Stimulated activated CD4-positive, alpha-beta T cell treated with anti-CD3 and anti-CD28 coated beads, Interleukin-1b, Interleukin-23, amount 100 ng/mL, for 1 hour (primary cell): ENCODE measurements at places on chromosomes 3 and 15.

- DNase-seq: no peak
Observed at GRCh38 chr3:61442696-61443095, 118.7 kb upstream of the PTPRG start.

GRCh38 chr3:31768479-31769125 is 212.5 kb downstream of the OSBPL10 start:
- DNase-seq: peak; percentile 3

DNA sequence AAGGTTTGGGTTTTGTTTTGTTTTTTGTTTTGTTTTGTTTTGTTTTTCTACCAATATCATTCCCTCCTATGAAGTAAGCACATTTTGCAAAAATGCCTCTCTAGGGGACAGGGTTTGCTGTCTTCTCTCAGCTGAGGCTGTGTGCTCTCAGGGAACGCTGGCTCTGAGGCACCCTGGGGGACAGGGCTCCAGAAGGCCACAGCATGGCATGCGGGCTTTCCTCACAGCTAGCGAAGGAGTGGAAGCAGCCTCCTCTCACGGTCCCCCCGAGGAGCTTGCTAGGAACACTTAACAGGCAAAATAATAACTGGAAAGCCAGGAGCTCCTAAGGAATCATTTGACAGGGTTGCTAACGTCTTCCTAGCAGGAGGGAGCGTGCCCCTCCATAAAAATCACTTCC is 227.7 kb upstream of the ST8SIA2 start:
- DNase-seq: no peak

GRCh38 chr15:37136666-37137065 is 36.3 kb upstream of the MEIS2 start:
- DNase-seq: no peak

DNA sequence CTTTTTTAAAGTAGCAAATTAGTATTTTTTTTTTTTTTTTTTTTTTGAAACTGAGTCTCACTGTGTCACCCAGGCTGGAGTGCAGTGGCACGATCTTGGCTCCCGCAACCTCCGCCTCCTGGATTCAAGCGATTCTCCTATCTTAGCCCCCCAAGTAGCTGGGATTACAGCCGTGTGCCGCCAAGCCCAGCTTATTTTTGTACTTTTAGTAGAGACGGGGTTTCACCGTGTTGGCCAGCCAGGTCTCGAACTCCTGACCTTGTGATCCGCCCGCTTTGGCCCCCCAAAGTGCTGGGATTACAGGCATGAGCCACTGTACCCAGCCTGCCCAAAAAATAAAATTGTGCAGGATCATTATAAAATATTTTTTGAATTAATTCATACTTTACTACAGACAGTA is 272.2 kb upstream of the UBE2E1 start:
- DNase-seq: no peak

GRCh38 chr3:23781871-23782270 is 23.9 kb upstream of the UBE2E1 start:
- no peak for DNase-seq

- no peak for DNase-seq
Observed at GRCh38 chr3:72163809-72164634, 379.1 kb upstream of the PROK2 start.

GRCh38 chr15:90887037-90887481 is 2.8 kb downstream of the FES start:
- no peak for DNase-seq

DNA sequence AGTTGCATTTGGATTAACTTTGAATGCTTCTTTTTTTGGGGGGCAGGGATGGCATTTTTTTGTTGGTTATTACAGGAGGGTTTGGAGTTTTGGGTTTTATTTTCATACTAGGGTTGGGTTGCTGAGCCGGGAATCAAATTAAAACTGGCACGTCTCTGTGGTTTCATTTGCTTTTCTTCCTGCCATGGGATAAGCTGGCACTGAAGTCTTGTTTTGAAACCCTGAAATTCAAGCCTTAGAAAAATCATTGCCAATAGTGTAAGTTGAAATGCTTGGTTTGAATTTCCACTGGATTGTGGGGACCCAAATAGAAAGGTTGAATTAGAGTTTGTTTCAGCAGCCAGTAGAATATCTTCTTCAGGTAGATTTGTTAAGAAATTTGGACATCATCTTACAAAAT is 193.1 kb upstream of the DCBLD2 start:
- DNase-seq: no peak

GRCh38 chr3:141241616-141242376 is 10.2 kb downstream of the PXYLP1 start:
- DNase-seq: no peak

DNA sequence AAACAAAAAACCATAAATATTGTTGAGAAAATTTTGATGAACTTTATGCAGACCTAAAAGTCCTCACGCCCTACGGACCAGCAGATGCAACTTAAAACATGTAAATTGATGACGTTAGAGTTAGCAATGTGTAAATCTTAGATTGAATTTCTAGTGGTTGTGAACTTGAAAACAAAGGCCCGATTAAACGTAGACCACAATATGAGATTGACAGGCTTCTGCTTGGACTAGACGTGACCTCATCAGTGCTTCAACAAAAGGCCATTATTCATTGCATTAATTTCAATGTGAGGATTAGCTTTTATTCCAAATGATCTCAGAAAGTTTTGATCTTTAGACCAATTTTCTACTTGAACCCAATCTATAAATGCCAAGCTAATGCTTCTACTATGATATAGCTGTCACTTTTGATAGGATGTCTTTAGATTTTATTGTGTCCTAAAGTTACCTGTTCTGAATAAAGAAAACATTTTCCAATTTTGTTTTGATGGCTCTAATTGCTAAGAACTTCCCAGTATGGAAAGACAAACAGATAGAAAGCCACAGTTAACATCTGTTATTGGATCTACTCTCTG is 55.4 kb upstream of the SPPL2A start:
- no peak for DNase-seq

DNA sequence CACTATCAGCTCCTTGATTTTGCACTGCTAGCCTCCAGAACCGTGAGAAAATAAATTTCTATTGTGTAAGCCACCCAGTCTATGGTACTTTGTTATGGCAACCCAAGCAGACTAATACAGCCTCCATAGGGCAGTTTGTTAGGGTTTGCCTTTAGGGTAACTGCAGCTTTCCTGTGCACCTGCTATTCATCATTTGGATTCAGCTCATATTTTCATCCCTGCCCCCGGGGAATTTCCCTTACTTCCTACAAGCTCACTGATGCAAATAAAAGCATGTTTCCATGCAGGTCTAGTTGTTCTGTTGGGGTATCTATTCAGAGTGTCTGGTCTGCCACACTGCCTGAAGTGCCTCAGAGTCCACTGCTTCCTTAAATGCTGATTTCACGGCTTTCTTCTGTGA is 48.6 kb upstream of the ATOSA start:
- no peak for DNase-seq

- no peak for DNase-seq
Observed at GRCh38 chr3:193572426-193572908, 17.8 kb upstream of the ATP13A4 start.

DNA sequence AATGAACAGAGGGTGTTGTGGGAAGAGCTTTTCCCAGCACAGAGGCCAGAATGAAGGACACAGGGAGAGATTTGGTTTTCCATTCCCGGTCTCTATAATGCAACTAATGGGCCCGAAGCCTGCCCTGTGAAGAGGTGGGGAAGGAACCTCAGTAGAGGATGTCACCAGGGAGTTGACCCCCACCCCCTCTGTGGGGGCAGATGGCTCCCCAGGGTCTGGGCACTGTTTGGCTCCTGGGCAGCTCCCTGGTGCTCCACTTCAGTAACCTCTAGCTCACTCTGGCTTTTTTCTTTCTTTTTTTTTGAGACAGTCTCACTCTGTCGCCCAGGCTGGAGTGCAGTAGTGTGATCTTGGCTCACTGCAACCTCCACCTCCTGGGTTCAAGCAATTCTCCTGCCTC is 109.1 kb upstream of the DLG1 start:
- DNase-seq: no peak

GRCh38 chr15:100824211-100824610 is 55.4 kb upstream of the ALDH1A3 start:
- DNase-seq: no peak

DNA sequence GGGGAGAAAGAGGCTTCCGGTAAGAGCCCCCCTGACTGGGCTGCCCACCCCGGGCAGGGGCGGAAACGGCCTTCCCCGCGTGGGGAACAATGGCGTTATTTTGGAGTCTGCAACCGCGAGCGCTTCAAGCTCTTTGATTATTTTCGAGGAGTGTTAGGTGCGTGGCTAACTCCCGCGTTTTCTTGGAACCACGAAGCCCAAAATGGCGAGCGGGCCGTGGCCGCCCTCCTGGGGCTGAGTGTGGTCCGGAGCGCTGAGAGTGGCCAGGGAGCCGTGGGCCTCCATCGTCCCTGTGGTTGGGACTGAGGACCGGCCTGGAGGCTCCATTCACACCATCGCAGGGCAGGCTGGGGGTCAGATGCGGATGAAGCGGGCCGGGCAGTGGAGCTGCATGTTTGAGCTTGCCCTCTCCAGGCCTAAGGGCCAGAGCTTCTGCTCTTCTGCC is 44.6 kb upstream of the POLG start:
- no peak for DNase-seq

- no peak for DNase-seq
Observed at GRCh38 chr15:88908697-88909621, 4.2 kb downstream of the MFGE8 start.

GRCh38 chr3:107218864-107219269 is 158.4 kb upstream of the CCDC54 start:
- no peak for DNase-seq

GRCh38 chr15:22892333-22892732 is 53.9 kb downstream of the NIPA2 start:
- DNase-seq: no peak

- DNase-seq: no peak
Observed at GRCh38 chr15:38646716-38647115, 82.1 kb upstream of the RASGRP1 start.

DNA sequence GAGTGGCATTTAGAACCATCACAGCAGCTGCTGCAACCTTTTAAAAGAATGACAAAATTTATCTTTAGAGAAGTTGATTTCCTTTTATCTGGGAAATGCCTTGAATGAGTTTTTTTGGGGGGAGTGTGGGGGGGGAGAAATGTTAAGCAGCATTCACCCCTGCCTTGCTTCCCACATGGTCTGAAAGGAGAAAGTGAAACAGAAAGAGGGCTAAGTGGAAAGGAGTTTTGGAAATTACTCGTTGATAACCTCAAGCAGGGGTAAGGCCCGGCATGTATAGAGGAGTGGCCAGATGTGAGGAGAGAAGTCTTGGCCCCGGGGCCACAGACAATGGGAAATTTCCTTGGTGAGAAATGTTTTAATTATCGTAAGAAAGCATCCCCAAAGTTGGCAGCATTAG is 23.5 kb downstream of the B3GALNT1 start:
- no peak for DNase-seq

- no peak for DNase-seq
Observed at GRCh38 chr3:55376753-55377347, 110.3 kb downstream of the WNT5A start.

DNA sequence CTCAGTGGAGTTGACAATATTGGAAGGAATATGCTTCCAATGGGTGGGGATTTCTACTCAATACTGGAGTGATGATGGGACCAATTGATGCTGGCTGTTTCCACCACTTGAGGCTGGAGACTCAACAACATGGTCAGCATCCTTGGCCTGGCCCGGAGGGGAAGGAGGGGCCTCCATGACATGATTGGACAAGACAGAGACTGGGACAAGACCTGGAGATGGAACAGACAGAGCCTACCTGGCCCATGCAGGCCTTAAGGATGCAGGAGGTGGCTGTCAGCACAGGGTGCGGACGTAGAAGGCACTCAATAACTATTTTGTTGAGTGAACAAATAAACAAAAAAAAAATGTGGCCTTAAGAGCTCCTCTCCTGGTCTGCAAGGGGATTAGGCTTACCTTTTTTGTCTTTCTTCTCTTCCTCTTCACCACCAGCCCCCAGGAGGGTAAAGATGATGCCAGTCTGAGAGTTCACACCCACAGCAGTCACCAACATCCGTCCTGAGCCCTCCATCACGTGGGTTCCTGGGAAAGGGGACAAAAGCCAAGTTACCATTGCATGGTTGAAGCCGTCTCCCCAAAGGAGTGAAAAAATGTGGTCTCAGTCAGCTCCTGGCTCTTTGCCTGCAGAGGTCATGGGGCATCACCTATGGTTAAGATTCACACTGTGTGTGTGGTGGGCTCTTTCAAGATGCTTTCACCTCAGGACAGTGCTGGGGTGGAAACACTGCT is 67.1 kb upstream of the SEC13 start:
- DNase-seq: no peak

DNA sequence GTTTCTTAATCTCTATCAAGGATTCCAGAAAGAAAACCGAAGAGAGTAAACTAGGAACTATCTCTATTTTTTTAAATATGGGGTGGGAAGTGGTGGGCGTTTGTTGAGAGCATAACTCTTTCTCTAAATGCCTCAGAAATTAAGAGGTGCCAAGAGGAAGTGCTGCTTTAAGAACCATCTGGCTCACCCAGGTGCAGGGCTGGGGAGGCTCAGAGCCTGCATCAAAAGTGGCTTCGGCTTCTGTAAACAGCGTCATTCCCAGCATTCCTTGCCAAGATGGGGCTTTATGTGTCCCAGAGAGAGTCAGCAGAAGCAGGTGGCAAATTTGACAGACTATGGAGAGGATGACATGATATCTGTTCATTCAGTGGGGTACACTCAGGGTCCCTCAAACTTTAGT is 123.3 kb upstream of the BFSP2 start:
- no peak for DNase-seq

DNA sequence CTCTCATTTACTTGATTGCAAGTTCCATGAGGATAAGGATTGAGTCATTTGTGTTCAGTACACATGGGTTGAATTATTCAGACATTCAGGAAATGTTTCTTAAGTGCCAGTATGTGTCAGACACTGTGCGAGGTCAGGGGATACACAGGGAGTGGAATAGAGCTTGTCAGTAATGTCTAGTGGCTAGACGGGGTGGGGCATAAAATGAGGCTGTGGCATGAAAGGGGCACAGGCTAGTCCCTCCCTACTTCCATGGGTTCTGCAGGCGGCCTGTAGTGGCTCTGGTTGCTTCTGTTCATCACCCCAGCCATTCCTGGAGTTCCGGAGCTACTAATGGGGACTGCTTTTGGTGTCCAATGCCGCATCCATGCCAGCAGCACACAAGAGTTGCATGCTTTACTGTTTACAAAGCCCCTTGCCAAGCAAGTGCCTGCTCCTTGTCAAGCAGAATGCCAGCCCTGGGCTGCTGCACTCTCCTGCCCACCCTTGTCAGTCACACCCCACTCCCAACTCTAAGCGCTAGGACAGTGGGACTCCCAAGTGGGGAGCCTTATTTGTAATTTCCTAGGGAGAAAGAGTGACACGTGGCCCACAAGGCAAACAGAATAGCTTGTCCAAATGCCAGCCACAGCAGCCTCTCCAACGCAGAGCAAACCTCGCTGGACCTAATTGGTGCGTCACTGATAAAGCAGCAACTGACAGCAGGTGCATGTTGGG is 70.8 kb downstream of the RAB11A start:
- DNase-seq: no peak
